Neural crest cell (in vitro differentiated cells): ENCODE measurements at places on chromosomes 1 and 21. TPM values are rescaled to one million over a fixed set of nuclear protein-coding genes. Genes with fewer than 3 reads are reported as not detected.

DNA sequence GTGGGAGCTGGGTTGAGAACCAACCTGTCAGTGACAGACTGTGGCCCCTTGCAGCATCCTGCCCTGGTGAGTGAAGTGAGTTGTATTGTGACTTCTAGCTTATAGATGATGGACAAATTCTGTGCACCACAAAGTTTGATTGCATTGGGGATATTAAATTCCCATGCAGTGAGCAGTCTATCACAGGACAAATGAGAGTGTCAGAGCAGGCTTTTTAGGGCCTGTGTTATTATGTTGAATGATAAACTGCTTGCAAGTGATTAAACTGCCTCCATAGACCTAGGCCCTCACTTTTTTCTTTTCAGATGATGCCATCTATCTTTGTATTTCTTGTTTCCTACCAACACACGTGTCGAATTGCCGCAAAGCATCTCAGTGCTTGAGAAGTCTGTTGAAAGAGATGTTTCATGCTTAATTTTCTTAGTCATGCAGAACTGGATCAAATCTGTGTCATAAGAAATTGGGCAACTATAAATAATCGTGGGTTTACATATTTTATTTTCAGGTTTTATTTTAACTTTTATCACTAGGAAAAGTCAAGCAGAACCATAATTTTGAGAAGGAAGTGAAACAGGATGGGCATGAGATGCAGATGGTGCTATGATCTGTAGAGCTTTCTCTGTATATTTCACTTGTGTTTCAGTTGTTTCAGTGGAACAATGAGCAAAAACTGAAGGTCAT, 199.2 kb downstream of the S1PR1 start:
- DNase-seq: no peak

- DNase-seq: no peak
These were observed 981.7 kb upstream of the NCAM2 start for GRCh38 chr21:20016435-20017005.

TCHHL1 gene
- not detected in 2 replicates for total RNA-seq

GRCh38 chr1:186076006-186076405, 299.0 kb downstream of the TPR start:
- DNase-seq: no peak

DNA sequence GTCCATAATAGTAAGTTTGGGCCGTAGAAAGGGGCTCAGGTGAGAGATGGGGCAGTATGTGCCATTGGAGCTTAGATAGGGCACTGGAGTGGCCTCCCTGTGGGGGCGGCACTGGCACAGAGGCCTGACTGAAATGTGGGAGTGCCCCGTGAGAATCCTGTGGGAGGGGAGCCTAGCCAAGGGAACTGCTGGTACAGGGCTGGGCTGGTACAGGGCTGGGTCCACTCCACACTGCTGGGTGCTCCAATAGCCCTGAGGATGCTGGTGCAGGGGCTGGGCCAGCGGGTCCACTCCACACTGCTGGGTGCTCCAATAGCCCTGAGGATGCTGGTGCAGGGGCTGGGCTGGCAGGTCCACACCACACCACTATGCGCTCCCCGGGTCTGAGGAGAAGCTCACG, 44.8 kb upstream of the PWP2 start:
- DNase-seq: no peak

GGPS1 gene
- 57.2 and 58.0 TPM in 2 replicates for total RNA-seq

LAMC2 gene
- total RNA-seq: not detected in 2 replicates

- no peak for DNase-seq
These were observed 56.3 kb downstream of the NVL start for GRCh38 chr1:224273641-224274040.

DNA sequence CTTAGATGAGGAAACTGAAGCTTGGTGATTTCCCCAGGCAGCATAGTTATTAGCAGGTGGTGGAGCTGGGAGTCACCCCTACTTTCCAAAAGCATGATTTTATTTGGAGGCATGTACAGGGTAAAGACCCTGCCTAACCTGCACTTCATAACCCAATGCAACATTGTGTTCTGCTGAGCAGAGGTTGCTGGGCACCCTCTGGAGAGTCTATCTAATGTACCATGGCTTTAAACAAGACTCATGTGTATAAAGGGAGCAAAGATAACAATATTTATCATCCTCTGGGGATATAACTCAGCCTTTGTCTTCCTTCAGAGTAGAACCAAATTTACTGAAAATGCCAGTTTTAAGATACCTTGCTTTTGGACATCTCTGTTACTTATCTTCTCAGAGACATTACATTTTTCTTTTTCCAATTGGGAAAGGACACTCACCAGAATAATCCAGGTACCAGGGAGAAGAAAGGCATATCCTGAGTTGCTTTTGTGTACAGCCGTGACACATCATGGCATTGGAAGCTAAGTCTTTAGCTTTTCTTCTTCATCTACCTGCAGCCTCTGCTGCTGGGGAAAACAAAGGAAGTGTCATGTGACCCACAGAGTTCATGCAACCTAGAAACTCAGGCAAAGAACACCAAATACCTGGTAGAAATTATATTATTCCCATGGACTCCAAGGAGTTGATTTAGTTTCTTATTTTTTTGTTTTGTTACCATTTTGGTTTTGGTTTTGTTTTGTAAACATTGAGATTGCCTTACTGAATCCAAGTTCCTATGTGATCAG, 39.6 kb downstream of the ELAVL4 start:
- DNase-seq: no peak

DNA sequence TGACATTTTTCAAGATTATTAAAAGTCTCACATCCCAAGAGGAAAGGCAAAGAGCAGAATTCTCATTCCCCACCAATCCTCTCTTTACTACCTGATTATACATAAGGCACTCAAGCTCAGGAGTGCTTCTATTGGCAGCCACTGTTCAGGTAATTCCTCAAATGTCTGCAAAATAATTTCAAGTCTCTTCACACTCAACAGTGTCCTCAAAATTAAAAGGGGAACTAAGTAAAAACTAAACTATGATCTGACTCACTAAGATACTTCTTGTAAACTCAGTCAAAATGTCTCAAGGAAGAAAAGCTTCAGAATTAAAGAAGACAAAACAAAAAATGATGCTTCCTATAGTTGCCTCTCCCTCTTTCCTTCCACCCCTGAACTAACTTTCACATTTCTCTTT, 135.6 kb downstream of the GPATCH2 start:
- no peak for DNase-seq

TLR5 gene
- 0.30 and 0.68 TPM in 2 replicates for total RNA-seq
